ENCODE measurements at places on chromosomes 2 and 18.

GRCh38 chr2:240523451-240524281, 34.1 kb downstream of the ANKMY1 start:
- no peak for DNase-seq

DNA sequence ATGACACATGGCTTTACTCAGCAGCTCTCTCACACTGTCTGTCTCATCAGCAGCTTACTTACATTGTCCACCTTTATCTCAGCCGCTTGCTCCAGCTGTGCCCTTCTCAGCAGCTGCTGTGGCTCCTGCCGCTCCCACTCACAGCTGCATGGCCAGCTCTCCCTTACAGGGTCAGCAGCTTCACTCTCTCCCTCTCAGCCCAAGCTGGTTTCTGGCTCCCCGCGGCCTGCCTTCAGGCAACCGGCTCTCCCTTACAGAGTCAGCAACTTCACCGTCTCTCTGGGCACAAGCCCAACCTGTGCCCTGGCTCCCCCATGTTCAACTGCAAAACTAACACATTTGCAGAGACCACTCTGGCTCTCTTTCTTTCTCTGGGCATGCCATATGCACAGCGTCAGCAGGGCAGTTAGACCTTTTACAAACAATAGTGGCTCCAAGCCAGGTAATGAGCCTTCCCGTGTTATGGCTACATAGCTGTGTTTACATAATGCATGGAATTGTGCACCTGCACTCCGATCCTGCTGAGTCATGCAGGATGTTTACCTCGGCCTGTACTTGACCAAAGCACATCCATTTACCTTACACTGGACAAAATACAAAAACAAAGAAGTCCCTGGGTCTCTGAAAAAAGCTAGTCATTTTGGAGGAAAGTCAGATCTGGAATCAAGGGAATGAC, 167.3 kb downstream of the DOK6 start:
- DNase-seq = no peak

- DNase-seq = no peak
Observed at GRCh38 chr18:31624892-31625640, 33.4 kb downstream of the TTR start.

GRCh38 chr2:150909090-150909489, 352.6 kb downstream of the RBM43 start:
- no peak for DNase-seq

DNA sequence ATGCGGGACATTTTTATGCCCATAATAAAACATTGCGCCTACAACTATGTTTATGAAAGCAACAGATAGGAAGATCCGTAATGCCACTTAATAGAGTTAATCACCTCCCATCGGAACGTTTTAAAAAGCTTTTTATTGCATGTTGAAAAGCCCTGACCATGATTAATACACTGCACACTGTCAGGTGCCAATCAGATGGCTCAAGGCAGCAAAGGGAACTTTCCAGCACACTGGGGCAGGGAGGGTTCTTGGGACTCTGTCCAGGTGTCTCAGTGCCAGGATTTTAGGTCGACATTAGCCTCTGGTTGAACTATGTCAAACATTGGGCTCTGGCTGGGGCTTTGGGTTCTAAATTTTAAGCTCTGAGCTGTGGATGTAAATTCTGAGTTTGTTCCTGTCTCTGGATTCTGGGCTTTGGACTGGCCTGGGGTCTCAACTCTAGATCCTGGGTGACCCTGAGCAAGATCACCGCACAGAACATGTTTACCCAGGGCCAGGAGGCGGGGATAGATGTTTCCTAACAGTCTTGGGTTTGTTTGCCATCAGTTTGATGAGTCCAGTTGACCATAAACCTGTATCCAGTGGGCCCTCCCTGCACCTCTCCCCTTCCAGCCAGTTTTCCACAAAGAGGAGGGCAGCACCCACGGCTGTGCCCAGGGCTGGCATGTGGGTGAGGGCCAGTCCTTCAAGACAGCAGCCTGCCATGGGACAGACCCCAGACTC, 262.7 kb downstream of the ATAD2B start:
- DNase-seq = no peak

GRCh38 chr2:10939058-10939457, 27.3 kb downstream of the KCNF1 start:
- no peak for DNase-seq

DNA sequence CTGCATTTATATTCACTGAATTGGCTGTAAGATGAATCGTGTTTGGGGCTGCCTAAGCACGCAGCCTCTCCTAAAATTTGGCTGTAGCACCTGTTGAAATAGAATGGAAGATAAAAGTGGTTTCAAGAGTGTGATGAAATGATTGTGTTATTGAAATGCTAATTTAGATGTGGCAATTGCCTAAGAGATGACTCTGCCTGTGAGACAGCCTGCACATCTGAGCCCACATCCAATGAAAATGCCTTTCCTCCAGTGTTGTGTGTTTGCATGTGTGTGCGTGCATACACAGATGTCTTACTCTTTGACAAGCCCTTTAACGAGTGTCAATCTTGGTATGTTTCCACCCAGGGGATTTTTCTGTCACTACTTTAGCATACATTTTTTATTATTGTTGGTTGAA, 346.9 kb downstream of the MEIS1 start:
- DNase-seq = no peak

GRCh38 chr18:22170421-22171257, 1.2 kb downstream of the GATA6 start:
- no peak for DNase-seq

DNA sequence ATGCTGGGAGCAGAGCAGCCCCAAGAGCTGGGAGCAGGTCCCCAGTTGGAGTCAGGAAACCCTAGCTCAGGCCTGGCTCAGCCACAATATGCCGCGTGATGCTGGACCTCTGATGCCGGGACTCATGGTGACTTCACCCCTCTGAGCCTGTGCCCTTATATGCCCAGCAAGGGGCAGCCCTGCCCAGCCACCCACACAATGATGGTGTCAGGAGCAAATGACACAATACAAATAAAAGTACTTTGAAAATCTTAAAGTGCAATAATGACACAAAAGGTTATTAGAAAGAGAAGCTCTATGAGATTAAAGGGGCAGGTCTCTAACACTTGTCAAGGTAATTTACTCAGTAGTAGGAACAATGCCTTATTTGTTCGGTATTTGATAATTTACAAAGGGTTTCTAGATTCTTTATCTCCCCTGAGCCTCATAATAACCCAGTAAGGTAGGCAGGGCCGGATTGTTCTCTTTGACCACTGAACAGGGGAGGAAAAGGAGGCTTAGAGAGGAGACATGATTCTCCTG, 18.3 kb upstream of the KIF3C start:
- DNase-seq = peak; percentile 41

- no peak for DNase-seq
Observed at GRCh38 chr2:28623582-28624405, 127.8 kb upstream of the PPP1CB start.

DNA sequence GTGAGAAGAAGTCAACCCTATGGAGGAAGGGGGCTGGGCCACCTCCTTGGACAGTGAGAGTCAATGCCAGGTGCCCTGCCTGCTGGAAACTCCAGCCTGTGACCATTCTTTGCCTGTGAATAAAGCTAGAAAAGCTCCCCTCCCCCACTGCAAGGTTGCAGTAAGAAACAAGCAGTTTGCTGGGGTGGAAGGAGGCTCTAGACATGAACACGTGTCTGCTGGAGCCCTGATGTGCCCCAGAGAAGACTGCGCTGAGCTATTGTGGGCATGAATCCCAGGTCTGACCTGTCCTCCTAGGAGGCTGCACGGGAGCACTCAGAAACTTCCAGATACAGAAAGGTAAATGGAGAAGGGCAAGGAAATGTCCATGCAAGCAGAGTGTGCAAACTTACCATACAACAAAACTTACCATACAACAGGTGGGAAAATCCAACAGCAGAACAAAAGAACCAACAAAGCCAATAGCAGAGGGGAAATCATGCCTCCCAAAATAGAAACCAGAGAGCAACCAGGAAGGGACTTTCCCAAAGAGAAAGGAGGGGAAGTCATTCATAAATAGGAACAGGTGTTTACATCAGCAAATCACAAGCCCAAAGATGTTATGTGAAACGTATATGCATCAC, 278.7 kb downstream of the BCL2 start:
- no peak for DNase-seq

- no peak for DNase-seq
Observed at GRCh38 chr2:181973171-181973783, 12.4 kb upstream of the PPP1R1C start.

GRCh38 chr18:55121397-55122170, 162.3 kb upstream of the CCDC68 start:
- no peak for DNase-seq

- no peak for DNase-seq
Observed at GRCh38 chr18:46832849-46833248, 76.0 kb upstream of the ST8SIA5 start.

- no peak for DNase-seq
Observed at GRCh38 chr2:238005528-238005927, 38.7 kb downstream of the UBE2F start.

- no peak for DNase-seq
Observed at GRCh38 chr2:158817588-158817987, 22.5 kb downstream of the DAPL1 start.

DNA sequence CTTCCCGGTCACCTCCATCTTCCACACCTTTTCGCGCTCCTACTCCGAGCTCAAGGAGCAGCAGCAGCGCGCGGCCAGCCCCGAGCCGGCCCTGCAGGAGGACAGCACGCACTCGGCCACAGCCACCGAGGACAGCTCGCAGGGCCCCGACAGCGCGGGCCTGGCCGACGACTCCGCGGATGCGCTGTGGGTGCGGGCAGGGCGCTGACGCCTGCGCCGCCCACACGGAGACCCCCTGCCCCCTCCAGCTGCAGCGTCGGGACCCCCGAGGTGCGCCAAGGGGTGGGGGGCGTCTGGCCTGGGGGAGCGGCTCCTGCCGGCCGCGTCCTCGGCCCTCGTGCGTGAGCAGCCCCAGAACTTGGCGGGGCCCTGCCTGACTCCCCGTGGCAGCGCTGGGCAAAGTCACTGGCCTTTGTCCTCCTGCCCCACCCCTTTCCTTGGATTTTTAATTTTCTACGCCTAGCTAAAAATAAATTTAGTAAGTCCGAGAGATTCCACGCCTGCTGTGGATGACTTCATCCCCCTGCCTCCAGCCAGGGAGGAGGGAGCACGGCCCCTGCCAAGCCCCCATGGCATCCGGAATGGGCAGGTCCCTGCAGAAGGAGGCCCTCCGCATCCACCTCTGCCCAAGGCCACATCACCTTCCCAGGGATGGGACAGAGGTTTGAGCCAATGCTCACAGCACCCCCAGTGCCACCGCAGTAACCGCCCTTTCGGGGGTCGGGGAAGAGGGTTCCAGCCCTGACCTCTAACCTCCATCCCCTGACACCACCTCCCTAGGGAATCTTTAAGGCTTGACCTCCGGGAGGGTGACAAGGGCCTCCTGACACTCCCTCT, 51.6 kb downstream of the SLC66A2 start:
- no peak for DNase-seq

DNA sequence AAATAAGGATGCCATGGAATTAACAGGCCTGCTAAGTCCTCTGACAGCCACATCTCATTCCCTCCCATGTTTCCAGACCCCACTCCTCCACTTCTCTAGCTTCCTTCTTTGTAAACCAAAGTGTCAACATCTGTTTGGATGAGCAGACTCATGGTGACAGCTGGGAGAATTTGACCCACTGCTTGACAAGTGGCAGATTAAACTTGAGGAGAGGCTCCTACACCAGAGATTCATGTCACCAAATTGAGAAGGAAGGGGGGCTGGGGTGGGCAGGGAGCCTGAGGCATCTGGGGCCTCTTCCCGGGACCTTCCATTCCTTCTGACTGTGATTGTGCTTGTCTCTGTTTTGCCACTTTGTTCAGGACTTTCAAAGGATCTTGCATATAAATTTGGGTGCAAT, 41.0 kb upstream of the IGFBP5 start:
- no peak for DNase-seq

- no peak for DNase-seq
Observed at GRCh38 chr2:41488888-41489287, 558.9 kb upstream of the PKDCC start.

- no peak for DNase-seq
Observed at GRCh38 chr2:208783184-208783583, 376.6 kb downstream of the PTH2R start.

- peak; percentile 65 for DNase-seq
Observed at GRCh38 chr2:54106631-54107454, 8.6 kb upstream of the ACYP2 start.

DNA sequence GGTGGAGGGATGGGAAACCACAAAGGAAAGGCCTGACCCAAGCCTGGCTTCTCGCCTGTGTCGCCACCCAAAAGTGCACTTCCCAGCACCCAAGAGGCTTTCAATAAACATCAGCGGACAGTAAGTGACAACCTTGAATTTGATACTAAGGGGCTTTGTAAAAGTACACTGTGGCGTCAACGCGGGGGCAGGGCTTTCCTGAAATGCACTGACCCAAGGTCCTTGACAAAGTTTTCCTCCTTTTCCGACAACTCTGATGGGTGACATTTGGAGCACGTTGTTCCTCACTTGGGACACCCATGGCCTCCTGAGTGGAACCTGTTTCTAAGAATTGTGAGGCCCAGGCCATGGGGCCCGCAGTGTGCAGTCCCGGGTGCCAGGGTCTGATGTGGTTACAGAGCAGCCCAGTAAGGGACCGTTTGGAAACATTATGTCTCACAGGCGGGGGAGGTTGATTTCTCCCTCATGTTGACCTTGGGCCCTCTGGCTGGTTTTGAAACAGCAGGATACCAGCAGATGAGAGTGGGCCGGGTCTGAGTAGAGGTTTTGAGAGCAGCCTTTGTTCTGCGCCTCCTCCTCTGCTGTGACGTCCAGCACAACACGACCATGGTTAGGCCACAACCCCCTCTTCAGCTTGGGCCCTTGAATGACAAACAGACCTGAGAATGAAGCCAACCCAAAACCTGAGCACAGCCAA, 2.8 kb upstream of the ZBTB14 start:
- no peak for DNase-seq

DNA sequence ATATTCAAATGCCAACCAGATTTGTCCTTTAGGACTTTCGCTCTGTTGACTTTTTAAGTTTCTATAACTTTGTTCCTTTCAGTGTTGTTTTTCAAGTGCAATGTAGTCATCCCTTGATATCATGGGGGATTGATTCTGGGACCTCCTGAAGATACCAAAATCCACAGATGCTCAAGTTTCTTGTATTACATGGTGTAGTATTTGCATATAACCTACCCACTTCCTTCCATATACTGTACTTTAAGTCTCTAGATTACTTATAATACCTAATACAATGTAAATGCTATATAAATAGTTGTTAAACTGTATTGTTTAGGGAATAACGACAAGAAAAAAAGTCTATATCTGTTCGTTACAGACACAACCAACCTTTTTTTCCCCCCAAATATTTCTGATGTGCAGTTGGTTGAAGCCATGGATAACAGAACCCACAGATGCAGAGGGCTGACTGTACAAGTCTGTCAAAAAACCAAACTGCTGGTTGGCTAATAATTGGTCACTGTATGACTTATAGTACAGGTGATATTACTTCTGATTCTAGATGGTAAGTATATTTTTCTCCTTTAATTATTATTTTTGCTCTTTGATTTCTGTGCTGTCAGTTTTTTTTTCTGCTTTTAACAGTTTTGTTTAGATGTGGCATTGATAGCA, 201.7 kb upstream of the STON1 start:
- no peak for DNase-seq

Data from urothelium cell line (cell line).